ENCODE measurements at places on chromosomes 12 and 14. TPM values are rescaled to one million over a fixed set of nuclear protein-coding genes. Genes with fewer than 3 reads are reported as not detected.

The LUM gene
- total RNA-seq: 257 TPM

The GLIPR1L1 gene
- not detected for total RNA-seq

DNA sequence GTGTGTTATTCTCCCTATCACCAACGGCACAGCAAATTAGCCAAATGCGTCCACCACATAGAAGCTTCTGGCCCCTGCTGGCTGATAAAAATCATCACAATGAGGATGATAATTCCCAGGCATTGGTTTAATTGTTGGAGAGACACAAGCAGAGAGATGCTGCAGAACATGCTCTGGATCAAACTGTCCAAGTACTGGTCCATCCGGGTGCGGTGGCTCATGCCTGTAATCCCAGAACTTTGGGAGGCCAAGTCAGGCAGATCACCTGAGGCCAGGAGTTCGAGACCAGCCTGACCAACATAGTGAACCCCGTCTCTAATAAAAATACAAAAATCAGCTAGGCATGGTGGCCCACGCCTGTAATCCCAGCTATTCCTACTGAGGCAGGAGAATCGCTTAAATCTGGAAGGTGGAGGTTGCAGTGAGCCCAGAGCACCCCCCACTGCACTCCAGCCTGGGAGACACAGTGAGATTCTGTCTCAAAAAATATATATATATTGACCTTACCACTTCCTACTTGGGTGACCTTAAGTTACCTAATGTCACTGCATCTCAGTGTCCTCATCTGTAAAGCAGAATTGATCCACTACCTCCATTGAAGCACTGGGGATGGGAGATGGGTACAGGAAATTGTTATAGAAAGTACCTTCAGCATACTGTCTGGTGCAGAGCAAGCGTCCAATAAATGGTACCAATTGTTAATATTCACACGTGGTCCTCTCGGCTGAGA, 83.7 kb upstream of the EGLN3 start:
- no peaks in the 10 kb centered on the region for H3K27me3 ChIP-seq
- H3K27ac ChIP-seq: no peak overlapping the region
- no peaks in the 10 kb centered on the region for H3K36me3 ChIP-seq
- no peak for DNase-seq
- H3K4me1 ChIP-seq: no peaks in the 10 kb centered on the region

The AJUBA gene
- total RNA-seq: 35.3 TPM

The ALDH1L2 gene
- total RNA-seq: 16.5 TPM

The OR6C2 gene
- not detected for total RNA-seq

DNA sequence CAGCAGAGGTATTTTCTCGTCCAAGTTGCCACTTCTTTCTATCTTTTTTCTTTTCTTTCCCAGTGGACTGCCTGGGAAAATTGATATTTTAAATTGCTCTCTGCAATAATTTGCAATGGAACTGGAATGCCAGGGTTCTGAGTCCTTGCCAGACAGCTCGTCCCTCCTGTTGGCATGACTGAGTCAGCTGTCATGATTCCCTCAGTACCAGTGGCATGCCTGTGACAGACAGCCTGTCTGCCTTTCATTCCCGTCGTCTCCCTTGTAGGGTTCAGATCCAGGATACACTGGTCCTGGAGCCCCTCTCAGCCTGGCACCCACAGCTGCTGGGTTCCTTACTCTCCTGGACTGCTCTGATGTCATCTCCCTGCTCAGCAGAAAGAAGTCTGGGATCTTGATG, 84.8 kb downstream of the PTPN11 start:
- no peaks in the 10 kb centered on the region for H3K4me1 ChIP-seq
- peaks cover 44% of the 10 kb centered on the region for H3K36me3 ChIP-seq
- H3K27me3 ChIP-seq: no peaks in the 10 kb centered on the region
- no peak overlapping the region for H3K27ac ChIP-seq
- no peak for DNase-seq

- no peaks in the 10 kb centered on the region for H3K4me1 ChIP-seq
- no peak overlapping the region for H3K4me3 ChIP-seq
- H3K36me3 ChIP-seq: no peaks in the 10 kb centered on the region
- no peak overlapping the region for H3K27ac ChIP-seq
- H3K27me3 ChIP-seq: no peaks in the 10 kb centered on the region
- DNase-seq: no peak
Observed at GRCh38 chr12:13293096-13293495, 96.6 kb downstream of the EMP1 start.

The OAS2 gene
- total RNA-seq: 21.2 TPM

DNA sequence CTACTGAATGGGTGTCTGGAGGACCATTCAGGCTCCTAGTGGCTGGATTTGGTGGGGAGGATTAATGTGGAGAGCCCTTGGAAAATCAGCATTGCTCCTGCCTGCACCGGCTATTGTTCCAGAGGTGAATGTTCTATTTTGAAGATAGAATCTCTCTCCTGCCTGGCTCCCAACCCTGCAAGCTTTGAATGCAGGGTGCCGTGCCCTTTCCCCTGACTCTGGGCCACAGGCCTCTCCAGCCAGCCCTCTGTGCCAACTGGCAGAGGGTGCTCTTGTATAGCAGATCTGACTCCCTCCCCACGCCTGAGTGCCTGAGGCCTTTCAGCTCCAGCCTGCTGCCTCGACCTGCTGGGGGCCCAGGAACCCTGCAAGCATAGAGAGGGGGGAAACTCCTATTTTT, 106.8 kb downstream of the TMEM260 start:
- no peak overlapping the region for H3K27ac ChIP-seq
- H3K4me1 ChIP-seq: no peaks in the 10 kb centered on the region
- no peak overlapping the region for H3K4me3 ChIP-seq
- H3K36me3 ChIP-seq: no peaks in the 10 kb centered on the region
- no peaks in the 10 kb centered on the region for H3K27me3 ChIP-seq

The WSCD2 gene
- 6.9 TPM for total RNA-seq

DNA sequence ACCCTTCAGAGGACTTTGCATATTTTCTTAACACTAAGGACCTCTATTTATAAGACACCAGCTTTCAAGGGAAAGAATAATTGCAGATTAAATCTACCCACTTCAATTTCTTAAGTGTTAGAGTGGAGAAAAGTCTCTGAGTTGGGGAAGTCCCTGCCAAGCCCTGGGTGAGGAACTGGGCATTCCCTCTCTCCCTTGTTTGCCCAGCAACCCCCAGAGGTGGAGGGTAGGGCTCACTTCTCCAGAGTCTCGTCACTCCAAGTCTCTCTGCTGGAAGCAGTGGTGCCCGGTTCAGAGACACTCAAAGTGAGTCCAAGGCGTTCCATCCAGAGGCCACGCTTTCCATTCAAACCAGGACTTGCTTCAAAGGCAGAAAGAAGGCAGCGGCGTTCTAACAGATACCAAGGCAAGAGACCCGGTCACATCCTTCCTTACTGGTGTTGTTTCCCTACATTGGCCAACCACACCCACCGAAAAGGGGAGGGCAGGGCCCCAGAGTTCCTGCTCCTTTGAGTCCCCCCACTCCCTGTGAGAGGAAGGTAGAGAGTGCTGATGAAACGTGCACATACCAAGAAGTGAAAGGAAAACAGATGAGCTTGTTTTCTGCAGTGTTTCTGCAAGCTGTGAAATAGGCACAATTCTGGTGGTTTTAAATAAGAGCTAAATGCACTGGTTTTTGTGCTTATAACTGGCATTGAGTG, 6.1 kb upstream of the BDKRB2 start:
- DNase-seq: no peak
- no peaks in the 10 kb centered on the region for H3K27me3 ChIP-seq
- H3K36me3 ChIP-seq: no peaks in the 10 kb centered on the region
- H3K4me3 ChIP-seq: no peak overlapping the region
- H3K4me1 ChIP-seq: no peaks in the 10 kb centered on the region
- no peak overlapping the region for H3K27ac ChIP-seq

- no peak overlapping the region for H3K4me3 ChIP-seq
- DNase-seq: no peak
- no peaks in the 10 kb centered on the region for H3K36me3 ChIP-seq
- H3K27me3 ChIP-seq: no peaks in the 10 kb centered on the region
- H3K27ac ChIP-seq: no peak overlapping the region
- H3K4me1 ChIP-seq: peaks cover 38% of the 10 kb centered on the region
Observed at GRCh38 chr12:80121661-80122060, 22.3 kb downstream of the OTOGL start.

DNA sequence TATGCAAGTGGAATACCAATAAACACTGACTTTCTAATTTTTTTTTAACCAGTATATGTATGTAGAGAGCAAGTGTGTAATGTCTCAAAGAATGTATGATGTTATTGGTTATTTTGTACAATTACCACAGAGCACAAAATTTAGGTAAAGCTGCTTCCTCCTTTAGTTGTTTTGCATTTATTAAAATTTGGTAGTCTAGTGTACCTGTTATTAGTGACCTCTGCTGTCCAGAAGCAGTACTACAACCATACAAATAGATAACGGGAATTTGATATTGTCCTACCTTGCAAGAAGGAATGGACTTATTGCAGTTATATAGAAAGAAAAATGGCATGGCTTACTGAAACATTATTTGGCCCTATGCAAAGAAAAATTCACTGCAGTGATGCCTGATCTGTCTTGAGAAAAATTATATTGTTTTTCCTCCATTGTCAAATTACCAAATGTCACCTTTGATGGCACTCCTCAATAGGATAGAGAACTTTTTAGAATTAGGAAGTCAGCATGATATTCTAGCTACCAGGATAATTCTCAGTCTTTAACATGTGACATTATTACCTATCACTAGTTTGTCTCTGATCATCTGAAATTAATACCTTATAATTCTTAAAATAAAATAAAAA, 153.9 kb upstream of the RMST start:
- no peaks in the 10 kb centered on the region for H3K27me3 ChIP-seq
- no peaks in the 10 kb centered on the region for H3K36me3 ChIP-seq
- H3K4me1 ChIP-seq: no peaks in the 10 kb centered on the region
- H3K4me3 ChIP-seq: no peak overlapping the region
- no peak for DNase-seq

The GSC gene
- total RNA-seq: not detected

GRCh38 chr12:76636121-76636692, 76.6 kb upstream of the OSBPL8 start:
- no peak overlapping the region for H3K4me3 ChIP-seq
- H3K27me3 ChIP-seq: no peaks in the 10 kb centered on the region
- DNase-seq: no peak
- H3K36me3 ChIP-seq: no peaks in the 10 kb centered on the region

DNA sequence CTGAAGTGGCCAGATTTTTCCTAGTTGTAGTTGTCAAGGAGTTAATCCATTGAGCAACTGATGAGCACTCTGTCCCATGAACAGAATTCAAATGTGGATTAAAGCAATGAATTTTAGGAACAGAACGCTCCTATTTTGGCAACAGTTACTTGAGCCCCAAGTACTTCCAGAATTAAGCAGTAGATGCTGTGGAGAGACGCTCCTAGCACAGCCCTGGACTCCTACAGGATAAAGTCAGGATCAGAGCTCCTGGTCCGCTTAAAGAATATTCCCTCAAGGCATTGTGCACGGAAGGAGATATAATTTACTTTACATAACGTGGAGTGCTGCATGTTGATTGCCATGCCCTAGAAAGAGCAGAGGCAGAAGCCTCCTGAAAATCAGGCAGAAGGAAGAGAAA, 53.4 kb downstream of the FLRT2 start:
- DNase-seq: no peak
- H3K4me1 ChIP-seq: no peaks in the 10 kb centered on the region
- no peaks in the 10 kb centered on the region for H3K36me3 ChIP-seq
- no peak overlapping the region for H3K27ac ChIP-seq
- no peaks in the 10 kb centered on the region for H3K27me3 ChIP-seq
- H3K4me3 ChIP-seq: no peak overlapping the region

The EML1 gene
- total RNA-seq: 55.1 TPM

GRCh38 chr14:89276424-89276975, 140.5 kb downstream of the FOXN3 start:
- no peaks in the 10 kb centered on the region for H3K36me3 ChIP-seq
- DNase-seq: no peak
- no peak overlapping the region for H3K27ac ChIP-seq
- H3K4me3 ChIP-seq: no peak overlapping the region

The AKAP5 gene
- 4.3 TPM for total RNA-seq

DNA sequence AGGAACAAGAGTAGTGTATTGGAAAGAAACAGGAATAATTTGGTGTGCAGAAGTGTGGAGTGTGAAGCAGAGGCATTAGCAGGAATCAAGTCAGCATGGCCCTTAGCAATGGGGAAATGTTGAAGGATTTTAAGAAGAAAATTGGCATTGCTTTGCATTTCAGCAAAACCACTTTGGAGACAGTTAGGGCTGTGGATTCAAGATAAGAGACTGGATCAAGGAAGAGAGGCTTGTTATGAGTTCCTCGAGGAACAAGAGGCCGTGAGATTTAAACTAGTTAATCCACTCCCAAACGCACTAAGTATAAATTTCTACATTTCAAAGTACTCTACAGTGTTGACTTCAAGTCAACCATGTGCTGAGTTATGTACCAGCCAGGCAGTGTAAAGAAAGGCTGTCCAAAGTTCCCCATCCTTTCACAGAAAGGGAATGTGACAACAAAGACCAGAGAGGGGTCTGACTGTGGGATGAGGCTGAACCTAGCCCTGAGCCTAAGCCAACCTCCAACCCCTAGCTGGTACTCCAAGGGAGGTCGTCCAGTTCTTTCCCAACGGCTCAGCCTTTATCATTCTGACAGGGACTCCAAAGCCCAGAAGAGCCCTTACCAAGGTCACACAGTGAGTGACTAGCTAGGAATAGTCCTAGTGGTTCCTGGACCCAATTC, 91.2 kb upstream of the BMP4 start:
- no peak overlapping the region for H3K4me3 ChIP-seq
- no peaks in the 10 kb centered on the region for H3K27me3 ChIP-seq
- H3K4me1 ChIP-seq: no peaks in the 10 kb centered on the region
- no peak for DNase-seq

DNA sequence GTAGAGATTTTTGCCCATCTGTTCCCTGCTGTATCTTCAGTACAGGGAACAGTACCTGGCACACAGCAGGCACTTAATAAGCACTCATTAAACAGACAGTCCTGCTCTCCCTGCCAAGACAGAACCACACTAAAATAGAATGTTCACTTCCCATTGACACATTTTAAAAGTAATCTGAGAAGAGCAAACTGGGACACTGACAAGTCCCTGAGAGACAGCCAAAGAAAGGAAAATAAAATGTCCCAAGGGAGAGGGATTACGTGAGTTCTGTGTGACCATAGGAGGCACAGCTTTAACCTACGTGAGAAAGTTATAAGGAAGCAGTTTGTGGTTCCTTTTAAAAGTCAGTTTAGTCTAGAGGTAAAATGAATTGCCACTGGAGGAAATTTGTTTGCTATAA, 43.9 kb upstream of the SYCP3 start:
- H3K27ac ChIP-seq: no peak overlapping the region
- H3K27me3 ChIP-seq: no peaks in the 10 kb centered on the region
- no peaks in the 10 kb centered on the region for H3K4me1 ChIP-seq
- no peak overlapping the region for H3K4me3 ChIP-seq
- DNase-seq: no peak

- H3K4me1 ChIP-seq: no peaks in the 10 kb centered on the region
- no peak for DNase-seq
- H3K4me3 ChIP-seq: no peak overlapping the region
- H3K36me3 ChIP-seq: no peaks in the 10 kb centered on the region
- no peaks in the 10 kb centered on the region for H3K27me3 ChIP-seq
- H3K27ac ChIP-seq: no peak overlapping the region
Observed at GRCh38 chr12:70110085-70110484, 133.1 kb upstream of the CNOT2 start.

All from thoracic aorta (tissue), 2 donors.